Left lobe of liver (tissue), 2 donors: ENCODE measurements at places on chromosomes 5 and 9. TPM values are rescaled to one million over a fixed set of nuclear protein-coding genes. Genes with fewer than 3 reads are reported as not detected.

GRCh38 chr5:140186267-140186671 is 11.3 kb downstream of the CYSTM1 start:
- DNase-seq: no peak

- DNase-seq: no peak
Measured at GRCh38 chr9:19922476-19923118, 133.8 kb upstream of the SLC24A2 start.

DNA sequence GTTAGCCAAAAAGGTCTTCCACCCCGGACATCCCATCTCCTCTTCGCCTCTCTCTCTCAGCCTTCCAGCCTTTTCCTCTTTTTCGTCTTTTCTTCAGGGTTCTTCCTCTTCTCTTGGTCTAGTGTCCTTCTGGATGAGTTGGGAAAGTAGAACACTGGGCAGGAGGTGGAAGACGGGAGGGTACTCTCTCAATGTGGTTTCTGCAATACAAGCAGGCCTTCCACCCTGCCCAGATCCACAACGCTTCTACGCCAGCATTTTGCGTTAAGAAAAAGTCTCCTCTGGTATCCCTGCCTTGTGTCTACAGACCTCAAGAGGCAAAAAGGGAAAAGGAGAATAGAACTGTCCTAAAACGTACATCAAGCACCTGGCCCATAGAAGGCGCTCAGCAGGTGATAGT is 587.8 kb downstream of the BNC2 start:
- no peak for DNase-seq

DNA sequence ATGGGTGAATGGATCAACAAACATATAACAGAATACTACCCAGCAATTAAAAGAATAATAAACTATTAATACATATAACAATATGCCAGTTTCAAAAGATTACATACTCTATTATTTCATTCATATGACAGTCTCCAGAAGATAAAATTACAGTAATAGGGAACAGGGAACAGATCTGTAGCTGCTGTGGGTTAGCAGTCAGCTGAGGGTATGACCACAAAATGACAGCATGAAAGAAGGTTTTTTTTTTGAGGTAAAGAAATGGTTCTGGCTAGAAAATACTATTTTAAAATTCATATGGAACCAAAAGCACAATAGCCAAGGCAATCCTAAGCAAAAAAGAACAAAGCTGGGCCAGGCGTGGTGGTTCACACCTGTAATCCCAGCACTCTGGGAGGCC is 73.0 kb upstream of the NR5A1 start:
- DNase-seq: no peak

- DNase-seq: no peak
Measured at GRCh38 chr5:139982975-139983240, 60.2 kb downstream of the NRG2 start.

DNA sequence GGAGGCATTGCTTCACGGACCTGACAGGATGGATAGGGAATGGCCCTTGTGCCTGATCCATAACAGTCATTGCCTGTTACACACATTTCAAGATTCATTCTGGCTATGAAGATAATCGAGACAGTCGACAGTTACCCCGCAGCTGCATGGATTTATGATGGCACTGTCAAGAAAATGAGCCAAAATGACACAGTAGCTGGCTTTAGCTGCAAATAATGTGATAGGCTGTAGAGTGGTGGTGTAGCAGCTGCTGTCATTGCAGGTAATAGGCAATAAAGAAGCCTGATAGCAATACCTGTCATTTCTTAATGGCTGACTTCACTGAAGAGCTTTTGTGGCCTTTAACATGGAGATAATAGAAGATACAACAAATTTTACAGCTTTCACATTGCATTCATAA is 1085.2 kb upstream of the ARRDC3 start:
- no peak for DNase-seq

DNA sequence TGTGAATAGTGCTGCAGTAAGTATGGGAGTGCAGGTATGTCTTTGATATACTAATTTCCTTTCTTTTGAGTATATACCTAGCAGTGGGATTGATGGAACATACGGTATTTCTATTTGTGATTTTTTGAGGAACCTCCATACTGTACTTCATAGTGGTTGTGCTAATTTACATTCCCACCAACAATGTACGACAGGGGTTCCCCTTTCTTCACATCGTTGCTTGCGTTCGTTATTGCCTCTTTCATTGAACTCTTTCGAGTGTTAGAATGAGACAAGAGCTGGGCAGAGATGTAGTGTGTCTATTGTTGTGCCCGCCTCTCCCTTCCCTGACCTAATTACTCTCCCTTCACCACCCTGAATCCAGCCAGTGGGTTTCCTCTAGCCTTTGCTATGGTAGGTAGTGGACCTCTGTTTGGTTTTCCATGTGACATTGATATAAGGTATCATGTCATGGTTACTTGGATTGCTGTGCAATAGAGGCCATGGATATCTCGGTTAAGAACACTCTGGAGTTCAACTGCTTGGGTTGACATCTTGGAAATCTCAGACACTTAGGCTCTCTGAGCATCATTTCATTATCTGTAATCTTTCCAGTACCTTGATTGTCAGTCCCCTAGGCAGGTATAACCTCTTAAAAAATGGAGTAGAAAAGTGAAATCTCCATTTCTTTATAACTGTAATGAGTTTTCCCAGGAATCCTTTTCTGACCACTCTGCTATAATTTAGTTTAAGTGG is 19.5 kb downstream of the AOPEP start:
- DNase-seq: no peak

- no peak for DNase-seq
Measured at GRCh38 chr5:154766558-154767281, 11.5 kb downstream of the LARP1 start.

- DNase-seq: peak; percentile 55
Measured at GRCh38 chr9:70472268-70473249, 58.1 kb upstream of the KLF9 start.

GRCh38 chr5:112059579-112060135 is 302.7 kb upstream of the NREP start:
- no peak for DNase-seq

DNA sequence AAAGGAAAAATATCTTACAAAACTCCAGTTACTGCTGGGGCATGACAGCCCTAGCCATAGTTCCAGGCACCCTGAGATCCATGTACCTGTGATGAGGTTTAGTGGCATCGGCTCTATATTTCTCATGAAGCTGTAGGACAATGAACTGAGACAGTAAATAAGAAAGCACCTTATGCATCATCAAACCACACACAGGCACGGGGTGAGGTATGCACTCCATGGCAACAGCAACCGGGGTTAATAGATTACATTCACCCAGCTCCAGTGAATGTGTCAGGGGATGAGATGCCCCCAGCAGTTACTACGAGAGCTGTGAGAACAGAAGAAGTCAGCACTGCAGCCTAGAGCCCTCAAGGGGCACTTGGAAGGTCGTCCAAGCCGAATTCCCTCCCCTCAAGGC is 162.0 kb upstream of the S1PR3 start:
- no peak for DNase-seq

GRCh38 chr9:33125871-33126823 is 41.0 kb downstream of the B4GALT1 start:
- DNase-seq: no peak

DNA sequence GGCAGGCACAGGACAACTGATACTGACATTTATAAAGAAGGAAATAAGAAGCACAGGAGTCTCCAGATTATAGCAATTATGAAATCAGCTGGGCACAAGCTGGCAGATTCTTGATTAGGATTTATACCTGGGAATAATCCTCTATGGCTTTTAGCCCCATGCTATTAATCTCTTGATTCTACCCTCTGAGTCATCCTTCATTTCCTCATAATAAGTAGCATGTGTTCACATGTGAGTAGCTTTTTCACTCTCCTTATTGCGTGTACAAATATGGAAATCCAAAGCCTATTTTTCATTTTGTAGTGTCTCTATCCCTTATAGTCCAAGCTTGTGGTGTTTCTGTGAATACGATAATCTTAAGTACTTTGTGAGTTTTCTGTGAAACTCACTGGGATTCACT is 185.0 kb upstream of the PRLR start:
- DNase-seq: no peak

DNA sequence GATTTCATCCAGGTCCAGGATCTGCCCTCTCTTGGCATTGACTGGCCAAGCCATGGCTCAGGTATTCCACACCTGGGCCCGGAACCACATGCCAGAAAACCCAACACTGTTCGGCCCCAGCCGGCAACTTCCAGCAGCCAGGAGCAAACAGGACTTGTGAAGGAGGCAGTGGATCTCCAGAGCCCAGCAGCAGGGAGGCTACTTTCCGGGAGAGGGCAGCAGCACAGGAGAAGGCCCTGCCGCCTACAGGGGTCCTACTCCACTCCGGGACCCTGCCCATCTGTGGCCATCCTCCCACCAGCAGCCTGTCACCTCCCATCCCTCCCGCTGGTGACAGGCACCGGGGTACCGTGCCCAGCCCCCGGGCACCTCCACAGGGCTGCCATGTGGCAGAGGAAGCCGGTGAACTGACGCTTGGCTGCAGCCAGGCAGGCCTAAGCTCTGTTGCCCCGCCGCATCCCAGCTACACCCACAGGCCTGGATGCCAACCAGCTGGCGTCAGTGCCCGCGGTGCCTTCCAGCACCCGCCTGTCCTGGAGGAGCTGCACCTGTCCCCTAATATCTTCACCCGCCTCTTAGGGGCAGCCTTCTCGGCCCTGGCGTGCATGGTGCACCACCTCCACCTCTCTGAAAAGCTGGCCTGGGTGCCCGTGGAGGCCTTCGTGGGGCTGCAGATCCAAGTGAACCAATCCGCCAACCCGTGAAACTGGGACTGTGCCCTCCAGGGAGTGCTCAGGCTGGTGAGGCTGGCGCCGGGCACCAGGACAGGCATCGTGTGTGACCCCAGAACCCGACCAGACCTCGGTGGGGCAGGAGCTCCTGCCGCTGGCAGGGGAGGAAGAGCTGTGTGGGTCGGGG is 18.9 kb upstream of the SLC30A5 start:
- no peak for DNase-seq

DNA sequence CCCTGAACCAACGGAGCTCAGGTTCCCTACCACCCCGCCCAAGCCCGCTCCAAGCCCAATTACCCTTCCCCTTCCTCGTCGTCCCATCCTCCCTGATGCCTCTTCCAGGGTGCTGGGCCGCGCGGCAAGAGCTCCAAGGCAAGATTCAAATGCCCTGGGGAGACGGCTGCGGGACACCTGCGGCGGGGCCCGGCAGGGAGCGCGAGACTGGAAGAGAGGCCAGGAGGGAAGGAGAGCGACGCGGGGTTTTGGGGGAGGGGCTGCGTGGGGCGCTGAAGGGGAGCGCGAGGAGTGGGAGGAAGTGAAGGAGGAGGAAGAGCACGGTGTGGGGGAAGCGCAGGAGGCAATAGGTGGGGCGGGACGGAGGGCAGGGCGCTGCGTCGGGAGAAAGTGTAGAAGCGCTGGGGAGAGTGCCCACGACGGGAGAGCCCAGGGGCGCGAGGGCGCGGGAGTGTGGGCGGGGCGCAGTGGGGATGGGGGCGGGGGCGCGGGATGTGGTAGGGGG is 975 bp upstream of the NXNL2 start:
- no peak for DNase-seq

Gene PFDN1
- total RNA-seq: 11.0 TPM

Gene SURF2
- 9.0 TPM for total RNA-seq

Gene STPG3
- total RNA-seq: not detected
